Left lung (tissue), 14 donors: ENCODE measurements at places on chromosomes 4 and X. TPM values are rescaled to one million over a fixed set of nuclear protein-coding genes. Genes with fewer than 3 reads are reported as not detected.

Gene SERPINA7
- not detected for total RNA-seq

Gene TEX11
- total RNA-seq, result not detected

Gene HSD17B11
- total RNA-seq, result 79.4 TPM

Gene SATL1
- total RNA-seq, result not detected

Gene MAGEC2
- total RNA-seq, result not detected

Gene SLC10A4
- 0.84 TPM for total RNA-seq

Gene REELD1
- not detected for total RNA-seq

Gene SMPX
- total RNA-seq, result not detected

Gene FHIP1A
- total RNA-seq, result 17.3 TPM

Gene ZNF827
- 15.1 TPM for total RNA-seq

Gene DGKK
- total RNA-seq, result not detected

Gene DRD5
- 0.09 TPM for total RNA-seq

GRCh38 chrX:44428989-44429627, 85.6 kb upstream of the EFHC2 start:
- no peak for DNase-seq

GRCh38 chr4:5956285-5957021, 61.8 kb downstream of the C4orf50 start:
- DNase-seq, result peak; percentile 68

DNA sequence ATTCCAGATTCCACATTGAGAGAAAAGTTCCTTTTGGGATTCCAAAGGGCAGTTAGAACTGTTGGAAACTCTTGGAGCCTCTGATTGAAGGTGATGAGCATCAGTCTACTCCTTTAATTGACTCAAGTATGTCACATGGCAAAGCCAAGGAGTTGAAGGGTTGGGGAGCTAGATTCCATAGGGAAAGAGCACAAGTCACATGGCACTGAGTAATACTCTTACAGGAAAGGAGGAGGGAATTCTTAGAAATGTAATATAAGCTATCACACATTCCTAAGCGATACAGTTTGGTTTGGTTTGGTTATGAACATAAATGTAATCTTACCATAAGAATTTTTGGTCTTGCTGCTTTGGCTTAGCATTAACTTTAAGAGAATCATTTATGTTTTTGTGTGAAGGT, 15.7 kb downstream of the SPCS3 start:
- DNase-seq, result no peak

- no peak for DNase-seq
These were observed 180.0 kb downstream of the CFAP299 start for GRCh38 chr4:80515496-80515895.

GRCh38 chr4:184293552-184293951, 75.9 kb upstream of the ENPP6 start:
- DNase-seq, result peak; percentile 62

- no peak for DNase-seq
These were observed 33.2 kb upstream of the CLDN24 start for GRCh38 chr4:183355405-183355804.

- DNase-seq, result no peak
These were observed 136.0 kb downstream of the UGT8 start for GRCh38 chr4:114734594-114734993.

DNA sequence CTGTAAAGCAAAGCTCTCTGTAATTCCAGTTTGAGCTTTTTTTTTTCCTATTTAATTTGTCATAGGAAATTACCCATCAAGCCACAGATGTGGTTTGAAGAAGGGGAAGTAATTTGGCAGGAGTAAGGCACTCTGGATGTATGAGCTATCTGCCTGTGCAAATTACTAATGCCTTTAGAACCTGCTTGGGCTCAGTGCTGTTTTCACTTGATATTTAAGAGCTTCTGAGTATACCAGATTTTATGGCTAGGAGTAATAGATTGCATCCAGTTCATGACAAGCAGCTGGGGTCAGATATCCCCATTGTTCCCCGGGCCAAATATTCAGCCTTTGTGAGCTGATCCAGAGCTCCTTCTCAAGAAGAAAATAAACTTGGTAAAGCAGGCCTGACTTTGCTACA, 89.1 kb downstream of the DCAF8L2 start:
- DNase-seq, result no peak

DNA sequence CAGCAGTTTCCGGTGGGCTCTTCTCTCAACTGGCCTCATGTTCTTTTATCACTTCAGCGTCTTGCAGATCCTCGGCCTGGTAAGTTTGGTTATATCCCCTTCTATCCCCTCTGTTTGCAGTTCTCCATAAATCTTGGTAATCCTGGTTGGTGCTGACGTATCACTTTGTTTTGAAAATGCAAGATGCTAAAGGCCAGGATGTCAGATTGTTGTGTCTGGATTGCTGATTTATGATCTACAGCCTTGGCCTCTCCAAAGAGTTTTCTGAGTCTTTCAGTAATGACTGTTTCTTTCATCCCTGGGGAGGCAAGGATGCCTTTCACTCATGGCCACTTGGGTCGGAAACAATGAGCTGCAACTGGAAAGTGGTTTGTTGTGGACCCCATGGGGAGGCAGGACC, 146.4 kb downstream of the AMMECR1 start:
- DNase-seq, result no peak

GRCh38 chr4:8152865-8153257, 5.8 kb downstream of the ABLIM2 start:
- no peak for DNase-seq

DNA sequence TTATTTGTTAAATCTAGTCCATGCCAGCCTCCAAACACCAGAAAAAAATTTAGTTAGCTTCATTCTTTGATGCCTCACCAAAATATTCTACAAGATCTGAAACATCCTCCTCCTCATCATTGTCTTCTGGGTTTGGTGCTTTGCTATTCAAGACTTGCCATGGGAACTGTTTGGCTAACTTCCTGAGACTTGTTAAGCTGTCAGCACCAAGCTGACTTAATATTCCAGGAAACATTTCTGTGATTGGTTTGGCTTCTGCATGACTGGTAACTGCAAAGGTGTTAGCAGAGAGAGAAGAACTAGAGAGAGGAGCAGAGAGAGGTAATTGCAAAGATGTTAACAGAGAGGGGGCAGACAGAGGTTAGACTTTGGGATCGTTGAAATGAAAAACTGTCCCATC, 101.3 kb downstream of the PALLD start:
- no peak for DNase-seq

DNA sequence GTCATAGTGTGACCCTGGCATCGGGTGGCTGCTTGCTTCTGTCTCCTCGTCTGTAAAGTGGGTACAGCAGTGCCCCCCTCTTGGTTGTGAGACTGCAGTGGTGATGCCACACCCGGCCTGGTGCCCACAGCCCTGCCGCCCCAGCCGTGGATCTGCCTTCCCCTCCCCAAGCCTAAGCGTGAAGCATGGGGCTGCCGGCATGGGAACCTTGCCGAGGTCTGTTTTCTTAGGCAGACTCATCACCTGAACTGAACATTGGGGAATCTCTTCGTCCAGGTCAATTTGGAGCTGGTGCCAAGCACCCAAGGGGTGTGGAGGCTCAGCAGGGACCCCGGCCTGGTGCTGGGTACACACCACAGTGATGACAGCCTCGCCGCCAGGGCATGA, 108.4 kb downstream of the PSAPL1 start:
- no peak for DNase-seq

DNA sequence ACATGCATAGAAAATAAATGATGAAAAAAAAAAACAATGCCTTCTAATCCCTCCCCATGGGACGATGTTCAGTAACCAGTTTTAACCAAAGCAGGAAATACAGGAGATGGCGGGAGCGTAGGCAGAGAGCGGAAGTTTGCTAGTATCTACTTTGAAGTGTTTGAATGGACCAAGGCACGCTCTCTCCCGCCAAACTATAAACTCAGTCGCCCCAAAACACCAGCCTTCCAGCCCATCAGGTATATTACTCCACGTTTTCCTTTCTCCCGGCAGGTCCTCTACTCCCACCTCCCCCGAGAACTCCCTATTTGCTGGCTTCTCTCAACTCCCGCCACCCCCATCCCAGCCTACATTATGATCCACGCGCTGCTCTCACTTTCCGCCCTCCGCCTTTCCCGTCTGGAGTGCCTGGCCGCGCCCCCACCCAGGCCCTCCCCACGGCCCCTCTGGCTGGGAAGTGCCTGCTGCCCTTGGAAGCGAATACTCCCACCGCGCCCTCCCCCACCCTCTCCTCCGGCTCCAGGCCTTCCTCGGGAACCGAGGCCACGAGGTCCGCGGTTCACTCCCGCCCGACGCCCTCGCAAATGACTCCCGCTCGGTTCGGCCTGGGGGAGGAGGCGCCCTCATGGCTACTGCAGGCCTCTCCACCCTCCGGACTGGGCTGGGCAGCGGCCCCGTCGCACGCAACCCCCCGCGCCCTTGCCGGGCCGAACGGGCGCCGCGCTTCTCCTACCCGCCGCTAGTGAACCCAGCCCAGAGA, 723 bp downstream of the DHX15 start:
- DNase-seq, result peak; percentile 69

DNA sequence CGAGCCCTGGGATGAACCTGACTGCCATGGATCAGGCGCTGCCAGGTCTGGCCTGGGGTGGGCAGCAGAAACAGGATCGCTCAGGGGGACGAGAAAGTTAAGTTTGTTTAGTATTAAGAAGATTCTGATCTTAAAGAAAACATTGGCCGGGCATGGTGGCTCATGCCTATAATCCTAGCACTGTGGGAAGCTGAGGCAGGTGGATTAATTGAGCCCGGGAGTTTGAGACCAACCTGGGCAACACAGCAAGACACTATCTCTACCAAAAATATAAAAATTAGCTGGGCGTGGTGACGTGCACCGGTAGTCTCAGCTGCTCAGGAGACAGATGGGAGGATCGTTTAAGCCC, 696 bp upstream of the FLNA start:
- DNase-seq, result no peak

- DNase-seq, result no peak
These were observed 77.4 kb upstream of the PRSS48 start for GRCh38 chr4:151199319-151200190.

- DNase-seq, result no peak
These were observed 103.8 kb downstream of the EFNB1 start for GRCh38 chrX:68932611-68933010.

DNA sequence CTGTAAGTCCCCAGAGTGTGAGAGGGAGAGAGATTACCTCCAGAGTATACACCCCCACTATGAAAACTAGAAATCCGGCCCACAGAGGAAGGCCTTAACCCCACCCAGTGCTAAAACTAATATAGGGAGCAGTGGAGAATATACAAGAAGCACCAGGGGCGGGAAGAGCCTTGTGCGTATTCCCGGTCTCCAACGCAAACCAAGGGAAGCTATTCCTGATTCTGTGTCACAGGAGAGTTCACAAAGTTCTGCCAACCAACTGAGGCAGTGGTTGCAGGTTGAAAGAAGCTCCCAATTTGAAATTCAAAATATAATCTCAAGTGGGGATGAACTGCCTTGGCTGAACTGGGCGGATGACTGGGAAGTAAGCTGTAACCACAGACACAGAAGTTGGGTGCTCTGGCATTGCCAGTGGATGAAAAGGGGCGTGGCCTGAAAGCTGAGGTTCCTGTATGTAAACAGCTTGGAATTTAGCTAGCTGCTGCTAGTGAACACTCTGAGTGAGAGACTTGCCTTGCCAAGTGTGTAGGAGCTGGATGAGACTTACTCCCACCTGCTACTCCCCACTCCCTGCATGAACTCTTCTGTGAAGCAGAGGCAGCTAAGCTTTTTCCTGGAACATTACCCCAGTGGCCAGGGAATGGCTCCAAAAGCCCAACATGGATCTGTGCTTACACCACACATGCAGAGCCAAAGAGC, 32.7 kb downstream of the ELF2 start:
- no peak for DNase-seq

DNA sequence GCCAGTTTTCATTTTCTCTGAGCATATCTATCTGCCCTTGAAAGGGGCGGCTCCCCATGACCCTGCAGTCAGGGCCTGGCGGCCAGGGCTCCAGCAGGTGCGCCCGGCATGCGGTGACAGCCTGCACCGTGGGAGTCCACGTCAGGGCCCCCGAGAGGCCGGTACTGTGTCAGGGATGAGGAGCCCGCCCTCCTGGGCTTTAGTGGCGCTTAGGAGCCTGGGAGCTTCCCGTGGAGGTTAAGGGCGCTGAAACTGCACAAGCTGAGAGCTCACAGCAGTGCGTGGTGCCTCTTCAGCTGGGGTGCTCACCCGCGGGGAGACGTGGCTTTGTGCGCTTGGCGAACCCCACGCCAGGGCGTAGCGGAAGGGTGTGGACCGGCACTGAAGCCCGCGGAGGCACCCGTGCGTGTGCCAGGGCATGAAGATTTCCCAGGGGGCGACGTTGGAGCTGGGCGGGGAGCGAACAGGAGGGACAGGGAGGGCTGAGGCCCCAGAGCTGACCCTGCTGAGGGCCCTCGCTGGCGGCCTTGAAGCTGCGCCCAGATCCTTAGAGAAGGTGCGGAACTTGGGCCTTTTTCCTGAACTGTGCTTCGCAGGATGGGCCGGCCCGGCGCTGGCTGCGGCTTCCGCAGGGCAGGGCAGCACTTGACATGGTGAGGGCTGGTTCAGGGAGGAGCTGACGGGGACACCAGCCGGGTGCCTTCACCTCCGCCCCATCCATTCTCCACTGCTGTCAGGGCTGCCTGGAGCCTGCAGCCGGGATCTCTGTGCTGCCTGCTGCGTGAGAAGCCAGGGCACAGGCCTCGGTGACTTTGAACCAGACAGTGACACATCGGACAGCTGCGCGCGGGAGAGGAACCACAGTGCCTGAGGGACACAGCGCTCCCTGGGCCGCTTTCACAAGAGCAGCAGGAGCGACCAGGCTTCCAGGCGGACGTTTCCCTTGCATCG, 32.9 kb downstream of the HTT-AS start:
- DNase-seq, result peak; percentile 45

DNA sequence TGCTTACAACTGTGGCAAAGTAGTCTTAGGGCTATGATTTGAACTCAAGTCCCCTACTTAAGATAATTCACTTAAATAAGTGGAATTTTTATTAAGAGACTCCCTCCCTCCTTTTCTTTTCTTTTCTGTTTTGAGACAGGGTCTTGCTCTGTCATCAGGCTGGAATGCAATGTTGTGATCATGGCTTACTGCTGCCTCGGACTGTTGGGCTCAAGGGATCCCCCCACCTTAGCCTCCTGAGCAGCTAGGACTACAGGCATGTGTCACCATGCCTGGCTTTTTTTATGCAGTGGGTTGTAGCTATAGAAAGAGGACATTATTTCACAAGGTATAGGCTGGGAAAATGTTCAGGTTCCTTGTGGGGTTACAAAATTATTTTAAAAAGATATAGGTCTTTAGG, 19.2 kb downstream of the DIAPH2 start:
- DNase-seq, result no peak

- DNase-seq, result no peak
These were observed 1.5 kb downstream of the GIMD1 start for GRCh38 chr4:106367072-106367471.

GRCh38 chr4:4323705-4324534, 33.9 kb downstream of the ZBTB49 start:
- no peak for DNase-seq

DNA sequence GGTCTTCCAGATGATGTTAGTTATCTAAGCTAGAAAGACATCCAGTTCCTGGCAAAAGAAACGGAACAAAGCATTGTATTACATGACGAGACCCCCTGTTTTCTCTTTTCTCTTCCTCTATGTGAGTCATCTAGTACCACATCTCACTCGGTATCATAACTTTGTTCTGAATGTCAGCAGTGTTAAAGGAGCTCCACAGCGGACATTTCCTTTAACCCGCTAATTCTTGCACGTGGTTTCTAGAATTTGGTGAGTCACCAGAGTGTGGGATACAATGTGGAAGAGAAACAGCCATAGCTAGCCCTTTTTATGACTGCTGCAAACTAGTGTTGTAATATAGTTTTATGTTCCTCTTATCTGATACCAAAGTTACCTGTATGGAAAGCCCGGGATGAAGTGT, 243.7 kb downstream of the TENM3 start:
- no peak for DNase-seq
